ENCODE measurements at places on chromosomes 5 and 9.

DNA sequence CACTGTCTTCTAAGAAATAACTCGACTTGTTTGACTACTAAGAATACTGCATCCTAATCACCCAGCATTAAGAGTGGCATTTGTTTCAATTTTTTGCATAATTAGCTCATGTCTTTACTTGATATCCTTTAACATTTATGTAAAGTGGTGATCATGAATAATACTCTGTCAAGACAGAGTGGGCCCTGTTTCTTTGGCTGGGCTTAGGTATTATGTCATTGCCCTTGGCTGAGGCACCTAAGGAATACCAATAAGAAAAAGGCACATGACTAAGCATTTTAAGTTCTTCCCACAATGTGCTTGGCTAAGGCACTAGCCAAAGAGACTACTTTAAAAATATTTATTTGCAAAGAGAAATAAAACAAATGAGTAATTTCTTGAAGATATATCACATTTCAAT lies 308.1 kb downstream of the CTNND2 start:
- no peak for DNase-seq

DNA sequence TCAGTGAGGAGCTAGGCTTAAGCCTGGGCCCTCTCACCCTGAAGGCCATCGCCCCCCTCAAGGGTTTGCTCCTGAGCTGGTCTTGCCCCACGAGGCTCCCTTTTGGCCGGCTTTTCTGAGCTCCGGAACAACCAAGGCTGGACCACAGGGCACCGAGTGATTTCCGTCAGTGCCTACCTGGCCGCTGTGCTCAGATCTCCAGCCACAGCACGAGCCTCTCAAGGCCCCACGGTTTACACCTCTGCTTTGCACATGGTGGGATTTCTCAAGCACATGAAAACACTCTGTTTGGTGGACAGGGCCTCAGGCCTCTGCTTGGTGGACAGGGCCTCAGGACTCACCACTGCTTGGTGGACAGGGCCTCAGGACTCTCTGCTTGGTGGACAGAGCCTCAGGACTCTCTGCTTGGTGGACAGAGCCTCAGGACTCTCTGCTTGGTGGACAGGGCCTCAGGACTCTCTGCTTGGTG lies 15.8 kb downstream of the CLPTM1L start:
- no peak for DNase-seq

DNA sequence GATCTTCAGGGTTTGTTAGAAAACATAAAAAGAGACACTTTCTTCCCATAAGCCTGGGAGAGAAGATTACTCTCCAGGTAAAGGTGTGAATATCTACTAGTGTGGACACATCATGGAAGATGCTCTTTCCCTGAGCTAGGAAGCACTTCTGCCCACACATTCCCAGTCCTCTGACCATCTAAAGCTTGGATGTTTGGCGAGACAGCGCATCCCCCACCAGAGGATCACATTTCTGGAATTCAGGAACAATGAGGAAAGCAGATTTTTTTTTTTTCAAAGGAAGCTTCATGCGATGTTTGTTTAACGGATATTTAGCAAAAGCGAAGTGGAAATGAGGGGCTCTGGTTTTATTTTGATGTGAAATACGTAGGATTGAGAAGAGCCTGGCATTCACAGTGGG lies 6.2 kb downstream of the SVEP1 start:
- DNase-seq, result no peak

DNA sequence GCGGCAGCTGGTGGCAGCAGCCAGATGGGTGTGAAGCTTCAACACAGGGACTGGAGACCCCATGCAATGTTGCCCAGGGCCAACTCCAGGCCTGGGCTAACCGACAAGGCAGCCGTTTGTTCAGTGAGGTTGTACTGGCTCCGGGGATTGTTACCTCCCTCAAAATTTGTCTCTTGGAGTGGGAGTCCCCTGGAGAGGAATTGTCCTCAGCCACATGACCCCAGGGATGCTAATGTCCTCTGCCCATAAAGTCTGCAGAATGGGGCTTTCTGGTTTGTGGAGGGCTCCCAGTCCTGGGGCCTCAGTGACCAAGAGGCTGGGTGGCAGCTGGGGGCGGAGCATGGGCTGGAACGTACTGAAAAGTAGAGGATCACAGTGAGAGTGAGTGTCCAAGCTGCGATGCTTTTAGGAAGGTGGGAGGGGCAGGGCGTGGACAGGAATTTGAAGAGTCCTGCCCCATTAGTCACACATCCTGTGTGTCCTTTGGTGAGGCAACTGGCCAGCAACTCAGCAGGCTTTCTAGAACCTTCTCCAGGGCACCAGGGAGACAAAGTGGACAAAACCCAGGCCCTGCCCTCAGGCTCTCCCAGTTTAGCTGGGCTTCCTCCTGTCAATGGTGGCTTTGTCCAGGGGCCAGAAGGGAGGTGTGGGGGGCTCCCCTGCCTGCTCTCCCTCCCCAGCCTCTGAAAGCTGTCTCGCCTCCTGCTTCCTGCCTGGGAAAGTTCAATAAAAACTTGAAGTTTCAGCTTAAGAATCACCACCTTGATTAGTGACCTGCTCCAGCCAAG lies 114.0 kb downstream of the NSG2 start:
- DNase-seq, result peak; percentile 4

DNA sequence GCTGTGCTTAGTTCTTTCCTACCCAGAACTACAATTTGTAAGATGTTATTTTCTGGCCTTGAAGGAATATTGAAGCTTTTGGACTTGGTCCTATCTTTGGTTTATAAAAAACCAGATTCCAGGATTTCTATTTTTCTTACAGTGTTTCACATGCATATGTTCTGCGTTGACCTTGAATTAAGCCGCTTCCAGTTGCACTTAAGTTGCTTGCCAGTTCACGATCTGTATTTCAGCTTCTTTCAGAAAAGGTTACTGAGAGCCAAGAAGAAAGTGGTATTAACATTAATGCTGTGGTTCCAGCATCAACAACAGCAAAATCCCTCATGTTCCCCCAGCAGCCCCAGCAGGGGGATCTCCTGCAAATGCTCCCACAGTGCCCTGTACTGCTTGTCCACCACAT lies 156.4 kb upstream of the ADAMTS16 start:
- DNase-seq, result no peak

- DNase-seq, result peak; percentile 87
These were observed 219.0 kb downstream of the AOPEP start for GRCh38 chr9:94945197-94946144.

DNA sequence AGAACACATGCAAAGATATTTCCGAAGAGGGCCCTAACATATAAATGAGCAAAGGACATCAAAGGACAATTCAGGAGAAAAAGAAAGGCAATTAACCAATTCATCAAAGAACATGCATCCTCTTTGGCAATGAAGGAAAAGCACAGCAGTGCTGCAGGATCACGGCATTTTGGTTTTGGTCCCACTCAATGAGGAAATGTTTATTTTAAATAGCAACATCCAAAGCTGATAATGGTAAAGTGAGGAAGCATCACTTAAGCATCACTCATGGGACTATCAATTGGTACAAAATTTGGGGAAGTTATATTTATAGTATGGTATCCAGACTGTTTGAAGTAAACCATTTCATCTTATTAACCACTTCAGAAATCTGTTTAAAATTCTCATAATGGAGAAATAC lies 5.5 kb upstream of the CXCL14 start:
- no peak for DNase-seq

DNA sequence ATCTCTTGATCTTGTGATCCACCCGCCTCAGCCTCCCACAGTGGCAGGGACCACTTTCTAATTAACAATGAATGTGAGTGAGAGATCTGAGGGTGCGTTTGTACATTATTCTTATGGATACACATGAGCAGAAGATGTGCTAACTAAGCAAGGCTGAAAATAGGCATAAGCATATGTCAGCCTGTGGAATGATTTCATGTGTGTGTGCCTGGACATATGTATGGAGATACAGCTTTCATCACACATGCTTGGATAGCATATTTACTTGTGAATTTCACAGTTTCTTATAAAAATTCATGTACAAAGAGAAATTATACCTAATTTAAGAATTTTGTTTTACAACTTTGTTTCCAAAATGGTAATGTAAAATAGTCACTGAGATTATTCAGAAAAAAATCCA lies 565.6 kb downstream of the MTRR start:
- DNase-seq, result no peak

DNA sequence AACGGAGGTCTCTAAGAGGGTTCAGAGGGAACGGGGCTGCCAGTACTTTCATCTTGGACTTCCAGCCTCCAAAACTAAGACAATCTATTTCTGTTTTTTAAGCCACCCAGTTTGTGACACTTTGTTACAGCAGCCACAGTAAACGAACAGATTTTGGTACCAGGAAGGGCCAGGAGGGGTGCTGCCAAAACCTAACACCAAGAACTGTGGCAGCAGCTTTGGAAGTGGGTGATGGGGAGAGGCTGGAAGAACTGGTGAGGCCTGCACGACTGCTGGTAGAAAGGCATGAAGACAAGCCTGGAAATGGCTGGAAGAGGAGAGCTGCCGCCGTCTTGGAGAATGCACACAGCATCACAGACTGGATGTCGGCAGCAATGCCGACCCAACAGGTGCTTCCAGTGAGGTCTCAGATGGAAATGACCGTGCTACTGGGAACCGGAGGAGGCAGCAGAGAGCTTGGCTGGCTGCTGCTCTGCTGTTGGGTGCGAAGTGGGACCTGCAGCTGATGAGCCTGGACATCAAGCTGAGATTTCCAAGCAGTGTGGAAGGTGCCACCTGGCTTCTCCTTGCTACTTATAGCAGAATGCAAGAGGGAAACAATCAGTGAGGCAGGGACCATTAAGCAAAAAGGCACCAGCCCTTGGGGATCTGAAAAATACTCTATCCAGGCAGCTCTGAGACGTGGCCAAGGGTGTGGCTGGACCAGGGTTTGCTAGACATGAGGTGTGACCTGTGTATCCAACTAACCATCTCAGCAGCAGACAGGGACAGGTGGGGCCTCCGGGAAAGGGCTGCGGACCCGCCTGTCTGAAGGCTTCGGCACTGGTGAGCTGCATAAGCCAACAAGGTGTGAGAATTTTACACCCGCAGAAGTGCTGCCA lies 4.7 kb upstream of the TMEM210 start:
- DNase-seq, result no peak

- DNase-seq, result no peak
These were observed 1.5 kb downstream of the PIP5K1B start for GRCh38 chr9:68706363-68707201.

DNA sequence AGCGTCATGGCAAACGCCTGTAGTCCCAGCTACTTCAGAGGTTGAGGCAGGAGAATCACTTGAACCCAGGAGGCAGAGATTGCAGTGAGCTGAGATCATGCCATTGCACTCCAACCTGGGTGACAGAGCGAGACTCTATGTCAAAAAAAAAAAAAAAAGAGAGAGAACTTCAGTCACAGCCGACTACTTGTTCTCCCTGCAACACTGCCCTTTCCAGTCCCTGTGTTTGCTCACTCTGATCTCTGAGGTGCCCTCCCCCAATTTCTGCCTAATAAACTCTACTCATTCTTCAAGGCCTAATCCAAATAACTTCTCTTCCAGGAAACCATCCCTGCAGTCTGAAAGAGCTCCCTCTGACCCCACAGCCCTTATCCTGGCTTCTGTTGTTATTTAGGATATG lies 28.1 kb downstream of the GFRA3 start:
- DNase-seq, result no peak

DNA sequence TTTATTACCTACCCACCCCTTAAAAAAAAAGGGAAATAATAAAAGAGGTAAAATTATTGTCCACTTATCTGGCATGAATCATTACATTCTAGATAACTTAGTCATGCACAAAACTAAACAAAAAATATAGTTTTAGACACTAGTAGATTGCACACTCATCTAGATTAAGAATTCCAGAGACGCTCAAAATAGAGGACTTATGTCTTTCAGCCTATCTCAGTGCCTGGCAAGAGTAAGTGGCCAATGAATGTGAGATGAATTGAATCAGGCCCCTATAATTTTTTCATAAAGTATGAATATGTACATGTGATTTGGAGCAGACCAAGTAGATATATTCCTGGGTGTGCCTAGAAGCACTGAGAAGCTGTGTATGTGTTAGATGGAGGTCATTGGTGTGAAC lies 2.0 kb upstream of the RXFP3 start:
- DNase-seq, result peak; percentile 43

DNA sequence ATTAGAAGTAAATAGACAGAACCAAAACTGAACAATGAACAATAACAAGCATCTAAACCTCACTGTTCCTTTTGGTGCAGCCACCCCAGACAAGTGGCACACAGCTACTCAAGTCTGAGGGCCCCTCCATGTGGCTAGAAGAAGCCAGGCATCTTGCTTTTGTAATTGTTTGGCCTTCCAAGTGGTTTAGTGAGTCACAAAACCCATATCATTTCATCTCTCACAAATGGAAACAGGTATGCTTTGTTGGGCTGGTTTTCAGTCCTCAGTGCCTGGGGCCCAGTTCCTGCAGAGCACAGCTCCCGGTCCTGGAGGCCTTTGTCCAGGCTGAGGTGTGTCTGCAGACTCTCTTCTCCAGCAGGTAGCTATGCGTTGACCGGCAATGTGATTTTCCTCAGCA lies 16.7 kb downstream of the PRLR start:
- no peak for DNase-seq

DNA sequence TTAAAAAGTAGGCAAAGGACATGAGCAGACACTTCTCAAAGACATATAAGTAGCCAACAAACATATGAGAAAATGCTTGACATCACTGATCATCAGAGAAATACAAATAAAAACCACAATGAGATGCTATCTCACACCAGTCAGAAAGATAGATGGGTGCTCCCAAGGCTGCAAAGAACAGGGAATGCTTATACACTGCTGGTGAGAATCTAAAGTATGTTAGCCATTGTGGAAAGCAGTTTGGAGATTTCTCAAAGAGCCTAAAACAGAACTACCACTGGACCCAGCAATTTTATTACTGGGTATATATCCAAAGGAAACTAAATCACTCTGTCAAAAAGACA lies 154.2 kb downstream of the NDUFS4 start:
- DNase-seq, result no peak

DNA sequence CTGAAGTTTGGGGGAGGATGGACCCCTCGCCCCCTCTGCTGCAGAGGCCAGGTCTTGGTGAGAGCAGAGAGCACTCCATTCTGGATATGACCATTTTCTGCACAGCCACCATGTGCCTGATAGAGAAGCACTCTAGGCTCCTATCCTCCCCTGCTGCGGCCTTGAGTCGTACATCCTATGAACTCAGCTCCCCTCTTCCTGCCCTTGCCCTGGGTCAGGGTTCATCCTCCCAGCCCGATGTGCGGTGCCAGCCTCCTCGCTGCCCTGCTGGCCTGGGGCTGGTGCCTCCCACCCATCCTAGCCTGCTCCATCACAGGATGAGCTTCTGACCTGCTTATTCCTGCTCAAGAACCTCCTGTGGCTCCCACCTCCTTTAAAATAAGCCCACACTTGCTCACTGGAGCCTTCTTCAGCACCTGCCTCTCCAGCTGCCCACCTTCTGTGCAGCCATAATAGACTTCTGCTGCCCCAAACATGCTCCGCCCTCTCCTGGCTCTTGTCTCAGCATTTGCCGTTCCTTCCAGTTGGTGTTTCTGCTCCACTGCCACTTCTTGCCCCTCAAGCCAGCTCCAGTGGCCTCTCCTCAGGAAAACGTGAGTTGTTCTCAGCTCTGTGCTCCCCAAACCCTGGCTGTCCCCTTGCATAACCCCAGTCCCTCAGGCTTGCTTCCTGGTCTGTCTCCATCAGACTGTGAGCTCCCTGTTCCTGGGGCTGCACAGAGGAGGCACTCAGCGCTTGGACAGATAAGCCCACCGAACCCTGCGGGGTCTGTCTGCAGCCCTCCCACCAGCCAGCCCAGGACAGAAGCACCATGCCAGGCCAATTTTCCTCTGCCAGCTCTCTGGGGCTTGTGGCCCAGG lies 22.3 kb upstream of the TTLL11 start:
- DNase-seq, result no peak
